ENCODE measurements at places on chromosomes 2 and 18.
A peak's percentile ranks its signal among the peaks of the same experiment; 100 is the strongest.

GRCh38 chr2:51025906-51026555 lies 5.9 kb downstream of the NRXN1 start:
- no peak for DNase-seq

DNA sequence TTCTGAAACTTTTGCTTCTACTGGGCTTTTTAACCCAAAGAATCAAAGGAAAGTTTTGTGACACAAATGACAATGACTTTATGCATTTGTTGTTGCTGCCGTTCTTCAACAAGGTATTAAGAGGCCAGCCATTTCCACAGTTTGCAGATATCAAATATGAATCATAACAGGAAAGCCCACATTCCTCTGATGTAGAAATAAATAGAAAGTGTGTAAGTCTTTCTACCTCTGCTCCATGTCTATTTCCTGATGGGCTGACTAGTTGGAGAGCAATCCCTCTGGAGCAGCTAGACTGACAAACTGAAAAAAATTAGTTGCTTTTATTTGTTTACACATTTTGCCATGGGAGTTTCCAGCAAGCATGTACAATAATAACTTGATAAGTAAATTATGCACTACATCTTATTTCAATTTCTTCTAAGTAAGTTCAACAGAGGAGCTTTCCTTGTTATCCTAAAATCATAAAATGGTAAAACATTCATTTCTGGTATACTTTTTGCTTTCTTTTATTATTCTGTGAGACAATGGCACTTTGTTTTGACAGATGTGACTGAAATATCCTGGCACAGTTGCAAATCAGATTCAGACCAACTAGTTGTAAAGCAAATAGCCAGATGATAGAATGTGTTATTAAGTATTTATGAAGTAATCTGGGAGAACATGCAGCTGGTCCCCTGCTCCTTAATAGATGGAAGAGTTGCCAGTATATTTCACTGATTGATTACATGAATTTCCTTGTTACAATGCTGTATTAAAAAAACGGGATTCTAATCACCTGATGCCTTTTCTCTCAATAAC lies 266.7 kb downstream of the METTL4 start:
- DNase-seq = no peak

- DNase-seq = no peak
Observed at GRCh38 chr18:63216516-63217311, 102.9 kb downstream of the BCL2 start.

DNA sequence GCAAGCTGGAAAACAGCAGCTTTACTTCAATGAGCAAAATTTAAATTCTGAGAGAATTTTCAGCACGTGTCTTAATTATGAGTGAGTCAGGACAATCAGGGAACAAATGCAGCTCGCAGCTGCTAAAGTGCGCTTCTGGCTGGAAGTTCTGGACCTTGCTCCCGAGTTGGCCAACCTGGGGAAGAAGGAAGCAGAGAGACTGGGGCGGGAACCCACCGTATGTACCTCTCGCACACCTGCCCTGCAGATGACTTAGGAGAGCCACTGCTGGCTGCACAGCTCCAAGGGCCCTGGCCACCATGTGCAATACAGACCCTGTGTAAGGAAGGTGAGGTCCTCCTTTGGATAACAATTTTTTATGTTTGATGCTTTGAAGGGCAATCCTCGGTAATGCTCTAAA lies 42.4 kb downstream of the REEP1 start:
- no peak for DNase-seq

GRCh38 chr2:105113616-105114291 lies 75.9 kb downstream of the MRPS9 start:
- no peak for DNase-seq

GRCh38 chr2:127143841-127144782 lies 37.2 kb upstream of the BIN1 start:
- no peak for DNase-seq

DNA sequence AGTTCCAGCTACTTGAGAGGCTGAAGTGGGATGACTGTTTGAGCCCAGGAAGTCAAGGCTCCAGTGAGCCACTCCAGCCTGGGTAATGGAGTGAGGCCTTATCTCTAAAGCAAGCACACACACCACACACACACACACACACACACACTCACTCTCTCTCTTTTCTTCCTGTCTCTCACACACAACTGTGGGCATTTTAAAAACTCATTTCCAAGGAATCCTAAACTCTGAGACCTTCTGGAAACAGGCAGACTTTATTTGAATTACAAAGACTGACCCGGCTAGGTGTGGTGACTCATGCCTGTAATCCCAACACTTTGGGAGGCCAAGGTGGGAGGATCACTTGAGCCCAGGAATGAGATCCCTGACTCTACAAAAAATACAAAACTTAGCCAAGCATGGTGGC lies 21.3 kb downstream of the WDSUB1 start:
- DNase-seq = no peak

GRCh38 chr2:62363166-62363565 lies 142.8 kb downstream of the TMEM17 start:
- DNase-seq = no peak

GRCh38 chr2:132974467-132975095 lies 304.6 kb upstream of the LYPD1 start:
- DNase-seq = peak; percentile 15

DNA sequence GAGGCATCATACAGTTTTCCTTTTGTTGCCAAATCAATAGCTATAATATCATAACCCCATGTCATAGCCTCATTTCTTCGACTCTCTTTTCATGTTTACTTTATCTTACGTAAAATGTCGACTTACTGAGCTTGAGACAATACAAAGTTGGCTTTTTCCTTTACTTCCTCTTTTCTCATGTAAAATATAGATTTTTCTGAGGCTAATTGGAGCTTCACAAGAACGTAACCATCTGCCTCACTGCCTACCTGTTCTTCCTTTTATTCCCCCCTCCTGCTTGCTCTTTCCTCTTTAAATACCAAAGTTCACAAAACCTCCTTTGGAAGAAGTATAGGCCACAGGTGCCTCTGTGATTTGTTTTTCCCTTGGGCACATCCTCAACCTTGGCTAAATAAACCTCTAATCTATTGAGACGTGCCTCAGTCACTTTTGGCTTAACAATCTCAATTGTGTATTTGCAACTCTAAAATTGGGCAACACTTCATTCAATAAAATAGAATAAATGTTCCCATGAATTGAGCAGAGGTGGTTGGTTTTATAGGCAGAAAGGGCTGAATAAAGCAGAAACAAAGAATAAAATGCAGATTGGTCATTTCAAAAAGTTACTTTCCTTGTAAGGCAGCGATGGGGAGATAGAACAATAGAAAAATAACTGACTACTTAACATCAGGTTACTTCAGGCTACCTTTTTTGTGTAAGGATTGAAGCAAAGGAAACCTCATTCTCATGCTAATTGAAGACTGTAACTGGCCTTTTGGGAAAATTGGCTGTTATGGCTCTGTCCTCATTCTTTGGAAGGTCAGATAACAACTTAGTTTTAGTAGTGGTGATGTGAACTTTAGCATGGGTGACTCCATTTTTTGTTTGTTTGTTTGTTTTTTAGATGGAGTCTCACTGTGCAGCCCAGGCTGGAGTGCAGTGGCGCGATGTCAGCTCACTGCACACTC lies 21.3 kb downstream of the COMMD1 start:
- DNase-seq = no peak

DNA sequence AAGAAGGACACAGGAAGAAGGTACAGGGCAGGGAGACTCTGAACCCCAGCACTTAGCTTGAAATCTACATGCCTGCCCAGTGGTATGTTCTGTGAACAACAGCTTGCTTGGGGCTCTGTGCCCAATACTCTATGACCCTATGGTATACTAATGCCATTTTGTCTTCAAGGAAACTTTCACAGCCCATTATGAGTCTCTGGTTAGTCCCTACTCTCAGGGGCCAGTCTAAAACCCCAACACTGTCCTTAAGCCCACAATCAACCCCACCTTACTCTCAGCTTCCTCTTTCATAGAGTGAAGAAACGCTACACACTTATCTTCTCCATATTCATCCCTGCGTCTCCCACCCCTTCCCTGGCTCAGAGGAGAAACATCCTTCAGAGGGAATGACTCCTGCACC lies 16.0 kb downstream of the NEB start:
- no peak for DNase-seq

GRCh38 chr18:36526611-36527010 lies 229.1 kb downstream of the FHOD3 start:
- DNase-seq = no peak

GRCh38 chr2:224925061-224925809 lies 117.0 kb downstream of the DOCK10 start:
- no peak for DNase-seq

DNA sequence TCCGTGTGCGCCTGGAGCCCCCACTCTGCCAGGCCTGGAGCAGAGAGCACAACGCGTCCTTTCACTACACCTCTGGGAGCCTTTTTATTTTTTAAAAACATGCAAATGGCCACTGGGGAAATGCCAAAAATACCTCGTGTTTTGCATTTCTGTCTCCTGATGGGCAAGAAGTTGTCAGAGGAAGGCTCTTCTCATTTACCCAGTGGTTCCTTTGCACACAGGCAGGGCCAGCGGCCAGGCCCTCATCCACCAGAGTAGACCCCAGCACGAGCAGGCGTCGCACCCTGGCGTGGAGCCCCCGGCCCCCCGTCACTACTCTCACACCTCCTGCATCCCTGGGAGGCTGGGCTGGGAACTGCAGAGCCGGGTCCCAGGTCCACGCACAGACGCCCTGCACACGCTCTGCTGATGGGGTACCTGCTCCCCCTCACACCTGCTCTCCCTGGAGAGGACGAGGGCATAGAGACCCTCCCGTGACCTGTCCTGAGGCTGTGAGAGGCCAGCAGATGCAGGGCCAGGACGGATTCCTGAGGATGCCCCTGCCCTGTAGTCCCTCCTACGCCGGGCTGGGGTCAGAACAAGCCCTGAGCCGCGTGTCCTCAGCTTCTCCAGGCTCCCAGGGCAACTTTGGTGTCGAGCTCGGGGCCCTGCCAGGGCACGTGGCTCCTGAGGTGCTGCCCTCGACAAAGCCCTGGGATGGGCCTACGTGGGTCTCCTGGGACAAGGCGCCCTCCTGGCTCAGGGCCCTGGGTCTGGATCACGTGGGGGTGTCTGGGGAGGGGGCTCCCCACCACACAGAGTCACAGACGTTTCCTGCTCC lies 65.0 kb downstream of the NFATC1 start:
- no peak for DNase-seq

GRCh38 chr2:216109962-216110614 lies 940 bp downstream of the XRCC5 start:
- DNase-seq = no peak

DNA sequence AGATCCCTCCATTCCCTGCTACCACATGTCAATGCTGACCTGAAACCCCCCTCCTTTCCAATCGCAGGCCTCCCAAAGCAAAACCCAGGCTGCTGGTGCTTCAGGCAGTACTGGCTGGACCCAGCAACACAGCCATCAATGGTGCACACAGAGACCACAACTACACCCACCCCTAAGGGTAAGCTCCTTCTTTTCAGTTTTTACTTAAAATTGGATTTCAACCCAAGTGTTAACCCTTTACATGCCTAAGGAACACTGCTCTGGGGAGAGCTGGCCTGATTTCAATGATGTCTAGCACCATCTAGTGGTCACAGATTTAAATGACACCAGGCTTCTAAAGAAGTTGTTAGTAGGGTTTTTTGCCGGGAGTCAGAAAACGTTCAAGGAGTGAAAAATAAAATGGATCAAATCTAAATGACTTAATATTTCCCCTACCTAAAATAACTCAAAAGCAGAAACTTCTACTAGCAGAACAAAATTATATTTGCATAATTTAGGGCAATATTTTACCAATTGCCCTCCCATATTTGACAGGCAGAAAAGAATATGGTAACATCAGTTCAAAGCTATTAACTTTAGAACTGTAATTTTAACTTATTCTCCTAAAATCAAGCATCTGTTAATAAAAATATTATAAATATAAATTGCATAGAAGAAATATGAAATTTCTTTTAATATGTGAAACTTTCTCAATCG lies 24.6 kb downstream of the FECH start:
- DNase-seq = peak; percentile 47

DNA sequence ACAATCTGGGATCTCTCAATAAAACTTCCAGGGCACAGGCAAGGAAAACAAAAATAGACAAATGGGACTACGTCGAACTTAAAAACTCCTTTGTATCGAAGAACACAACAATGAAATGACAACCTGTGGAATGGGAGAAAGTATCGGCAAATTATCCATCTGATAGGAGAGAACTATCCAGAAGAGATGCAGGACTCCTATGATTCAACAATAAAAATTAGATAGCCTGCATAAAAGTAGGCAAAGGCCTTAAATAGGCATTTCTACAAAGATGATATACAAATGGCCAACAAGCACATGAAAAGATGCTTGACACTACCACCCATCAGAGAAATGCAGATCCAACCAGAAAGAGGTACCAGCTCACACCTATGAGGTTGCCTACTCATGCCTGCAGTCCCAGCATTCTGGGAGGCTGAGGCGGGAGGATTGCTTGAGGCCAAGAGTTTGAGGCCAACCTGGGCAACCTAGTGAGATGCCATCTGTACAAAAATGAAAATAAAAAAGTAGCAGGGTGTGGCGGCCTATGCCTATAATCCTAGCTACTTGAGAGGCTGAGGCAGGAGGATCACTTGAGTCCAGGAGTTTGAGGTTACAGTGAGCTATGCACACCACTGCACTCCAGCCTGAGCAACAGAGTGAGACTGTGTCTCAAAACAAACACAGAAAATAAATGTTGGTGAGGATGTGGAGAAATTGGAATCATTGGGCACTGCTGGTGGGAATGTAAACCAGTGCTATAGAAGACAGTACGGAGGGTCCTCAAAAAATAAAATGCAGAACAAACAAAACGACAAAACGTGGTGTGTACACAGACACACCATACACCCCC lies 21.6 kb downstream of the TWIST2 start:
- no peak for DNase-seq

DNA sequence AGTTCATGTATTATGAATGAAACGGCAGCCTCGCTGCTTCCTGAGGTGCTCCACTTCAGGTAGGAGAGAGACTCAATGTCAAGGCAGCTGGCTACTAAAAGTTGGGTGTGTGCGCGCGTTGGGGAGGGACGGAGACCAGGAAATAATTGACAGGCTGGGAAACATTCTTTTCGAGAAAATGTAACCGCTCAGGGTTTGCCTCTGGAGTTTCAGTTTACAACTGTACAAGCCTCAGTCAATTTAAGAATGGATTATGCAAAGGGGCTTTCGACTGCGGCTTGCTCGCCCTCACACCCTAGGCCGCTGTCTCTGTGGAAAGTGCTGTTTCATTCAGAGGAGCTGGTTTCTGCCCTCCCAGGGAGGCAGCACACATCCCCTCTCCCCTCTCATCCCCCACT lies 4.4 kb upstream of the SPRED2 start:
- peak; percentile 17 for DNase-seq
